Stimulated activated CD4-positive, alpha-beta T cell treated with anti-CD3 and anti-CD28 coated beads, Interleukin-2, amount 100 ng/mL, for 4 hours (primary cell): ENCODE measurements at places on chromosomes 3 and 15.
A peak's percentile ranks its signal among the peaks of the same experiment; 100 is the strongest.

DNA sequence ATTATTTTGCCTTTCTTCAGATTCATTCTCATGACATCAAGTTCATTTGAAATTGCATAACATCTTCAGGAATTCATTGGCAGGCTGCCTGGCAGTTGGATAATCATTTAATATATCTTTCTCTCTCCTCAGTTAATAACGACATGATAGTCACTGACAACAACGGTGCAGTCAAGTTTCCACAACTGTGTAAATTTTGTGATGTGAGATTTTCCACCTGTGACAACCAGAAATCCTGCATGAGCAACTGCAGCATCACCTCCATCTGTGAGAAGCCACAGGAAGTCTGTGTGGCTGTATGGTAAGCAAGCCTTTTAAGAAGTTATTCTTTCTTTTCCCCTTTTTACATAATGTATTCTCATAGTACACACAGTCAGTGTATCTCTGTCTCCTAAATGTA is 38.2 kb downstream of the TGFBR2 start:
- DNase-seq = peak; percentile 67

GRCh38 chr3:71244826-71245488 is 338.6 kb downstream of the FOXP1 start:
- DNase-seq = no peak

- no peak for DNase-seq
These were observed 415.6 kb upstream of the TPM1 start for GRCh38 chr15:62626903-62627302.

GRCh38 chr15:69222002-69222474 is 61.6 kb downstream of the GLCE start:
- no peak for DNase-seq

GRCh38 chr3:180911876-180912303 is 580 bp upstream of the FXR1 start:
- no peak for DNase-seq

DNA sequence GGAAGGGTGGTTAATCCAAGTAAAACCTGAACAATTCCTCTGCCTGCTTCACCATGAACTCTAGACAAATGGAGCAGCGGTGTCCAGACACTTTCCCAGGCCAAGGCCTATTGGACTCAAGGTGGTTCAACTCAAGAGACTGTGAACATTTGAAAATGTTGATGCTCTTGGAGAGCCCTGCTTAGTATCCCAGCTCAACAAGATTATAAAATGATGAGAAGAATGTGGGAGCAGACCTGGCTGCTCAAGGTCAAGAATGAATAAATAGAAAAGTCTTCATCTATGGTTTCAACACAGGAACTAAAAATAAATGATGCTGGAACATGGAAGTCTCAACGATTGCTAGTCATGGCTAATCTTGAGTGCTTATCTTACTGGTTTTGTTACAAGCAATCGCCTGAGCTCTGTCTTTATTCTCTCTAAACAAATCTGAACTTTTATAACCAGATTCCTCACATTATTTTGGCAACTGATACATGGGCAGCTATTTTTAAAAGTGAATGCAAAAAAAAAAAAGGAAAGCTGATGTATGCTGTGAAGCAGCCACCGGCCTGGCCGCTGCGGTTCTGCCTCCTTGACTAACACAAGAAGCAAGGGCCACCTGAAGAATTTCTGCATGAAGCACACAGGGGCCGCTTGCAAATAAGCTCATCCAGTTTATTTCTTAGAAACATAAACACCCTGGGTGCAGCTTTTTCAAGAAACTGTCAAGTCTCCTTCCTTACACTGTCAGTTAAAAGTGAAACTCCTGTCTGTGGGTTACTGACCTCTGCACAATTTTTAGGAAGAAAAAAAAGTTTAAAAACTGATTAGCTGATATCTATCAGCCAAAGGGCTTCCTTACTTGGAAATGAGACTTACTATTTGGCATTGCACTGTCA is 120.1 kb upstream of the ARHGEF3 start:
- no peak for DNase-seq

DNA sequence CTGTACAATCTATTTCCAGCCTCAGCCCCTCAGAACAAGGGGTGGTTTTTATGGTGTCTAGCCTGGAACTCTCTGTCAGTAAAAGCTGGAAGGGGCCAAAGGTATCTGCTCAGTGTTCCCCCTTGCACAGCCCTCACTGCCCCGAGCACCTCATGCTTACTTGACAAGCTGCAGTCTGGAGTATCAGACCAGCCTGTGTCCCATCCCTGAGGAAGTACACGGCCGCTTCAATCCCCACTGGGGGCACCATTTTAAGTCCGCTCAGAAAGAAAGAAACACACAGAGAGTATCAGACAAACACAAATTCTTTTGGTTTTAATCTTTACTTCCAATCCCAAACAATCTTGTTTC is 32.4 kb downstream of the UMPS start:
- DNase-seq = no peak

- no peak for DNase-seq
These were observed 252.2 kb downstream of the GABRG3 start for GRCh38 chr15:27223179-27223578.

- peak; percentile 22 for DNase-seq
These were observed 278.0 kb downstream of the FOXP1 start for GRCh38 chr3:71305231-71306206.

DNA sequence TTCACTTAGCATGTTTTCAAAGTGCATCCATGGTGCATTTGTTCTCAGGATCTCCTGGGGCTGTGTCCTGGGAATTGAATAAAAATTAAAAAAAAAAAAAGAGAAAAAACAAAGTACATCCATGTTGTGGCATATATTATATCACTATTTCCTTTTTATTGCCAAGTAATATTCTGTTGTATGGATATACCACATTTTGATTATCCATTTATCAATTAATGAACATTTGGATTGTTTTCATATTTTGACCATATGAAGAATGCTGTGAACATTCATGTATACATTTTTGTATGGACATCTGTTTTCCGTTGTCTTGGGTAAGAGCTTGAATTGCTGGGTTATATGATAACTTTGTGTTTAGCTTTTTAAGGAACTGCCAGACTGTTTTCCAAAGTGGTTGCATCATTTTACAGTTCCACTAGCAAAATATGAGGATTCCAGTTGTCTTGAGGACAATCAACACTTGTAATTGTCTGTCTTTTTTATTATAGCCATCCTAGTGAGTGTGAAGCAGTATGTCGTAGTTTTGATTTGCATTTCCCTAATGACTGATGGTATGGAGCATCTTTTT is 44.5 kb downstream of the CTDSPL2 start:
- DNase-seq = no peak
